ENCODE measurements at places on chromosomes 11 and 22. TPM values are rescaled to one million over a fixed set of nuclear protein-coding genes. Genes with fewer than 3 reads are reported as not detected.

GRCh38 chr11:109249597-109249996, 172.4 kb upstream of the C11orf87 start:
- no peak overlapping the region for H3K27ac ChIP-seq
- H3K4me1 ChIP-seq = no peaks in the 10 kb centered on the region
- H3K36me3 ChIP-seq = no peaks in the 10 kb centered on the region
- no peak for DNase-seq

DNA sequence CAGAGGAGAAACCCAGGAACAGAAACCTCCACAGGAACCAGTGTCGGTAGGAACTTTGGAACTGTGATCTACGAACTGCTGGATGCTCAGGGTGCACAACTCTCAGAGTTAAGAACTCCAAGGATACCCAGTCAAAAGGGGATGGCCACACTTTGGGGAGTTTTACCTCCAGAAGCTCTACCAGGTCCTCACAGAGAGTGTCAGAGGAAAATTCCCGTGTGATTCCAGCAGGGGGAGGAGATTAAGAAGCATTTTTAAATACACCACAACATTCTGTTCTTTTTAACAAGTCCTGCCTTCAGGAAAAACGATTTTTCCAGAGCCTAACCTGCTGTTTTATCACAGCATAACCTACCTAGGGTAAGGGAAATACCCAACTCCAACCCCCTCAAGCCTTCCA, 104.0 kb downstream of the SOX6 start:
- H3K27ac ChIP-seq = no peak overlapping the region
- no peaks in the 10 kb centered on the region for H3K27me3 ChIP-seq
- DNase-seq = no peak

DNA sequence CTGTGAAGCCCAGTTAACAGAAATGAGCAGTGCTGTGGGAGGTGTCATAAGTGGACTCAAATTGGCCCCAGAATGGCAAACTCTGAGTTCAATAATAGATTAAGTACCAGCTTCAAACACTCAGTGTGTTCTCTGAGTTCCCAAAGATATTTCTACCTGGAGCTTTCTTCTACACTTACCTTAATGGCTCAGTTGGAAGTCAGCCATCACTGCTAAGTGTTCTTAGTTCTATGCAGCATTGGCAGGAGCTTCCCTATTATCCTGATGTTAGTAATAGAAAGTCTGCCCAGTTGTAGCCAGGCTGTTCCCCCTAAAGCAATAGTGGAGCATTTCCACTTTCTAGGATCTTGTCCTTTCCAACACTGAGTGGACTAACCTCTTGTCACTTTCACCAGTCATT, 9.7 kb upstream of the PIK3IP1 start:
- H3K4me3 ChIP-seq = no peak overlapping the region
- H3K4me1 ChIP-seq = no peaks in the 10 kb centered on the region
- no peaks in the 10 kb centered on the region for H3K36me3 ChIP-seq
- H3K27ac ChIP-seq = no peak overlapping the region
- DNase-seq = no peak

GRCh38 chr11:128343135-128343514, 244.2 kb downstream of the ETS1 start:
- no peak for DNase-seq
- no peak overlapping the region for H3K27ac ChIP-seq
- H3K27me3 ChIP-seq = no peaks in the 10 kb centered on the region
- H3K4me3 ChIP-seq = no peak overlapping the region
- no peaks in the 10 kb centered on the region for H3K4me1 ChIP-seq
- H3K36me3 ChIP-seq = no peaks in the 10 kb centered on the region

- peaks cover 64% of the 10 kb centered on the region for H3K4me1 ChIP-seq
- no peaks in the 10 kb centered on the region for H3K27me3 ChIP-seq
- DNase-seq = no peak
- H3K36me3 ChIP-seq = peaks cover 2% of the 10 kb centered on the region
- peak overlapping the region; percentile 45 for H3K27ac ChIP-seq
These were observed 2.8 kb downstream of the CORO1B start for GRCh38 chr11:67440229-67441097.

DNA sequence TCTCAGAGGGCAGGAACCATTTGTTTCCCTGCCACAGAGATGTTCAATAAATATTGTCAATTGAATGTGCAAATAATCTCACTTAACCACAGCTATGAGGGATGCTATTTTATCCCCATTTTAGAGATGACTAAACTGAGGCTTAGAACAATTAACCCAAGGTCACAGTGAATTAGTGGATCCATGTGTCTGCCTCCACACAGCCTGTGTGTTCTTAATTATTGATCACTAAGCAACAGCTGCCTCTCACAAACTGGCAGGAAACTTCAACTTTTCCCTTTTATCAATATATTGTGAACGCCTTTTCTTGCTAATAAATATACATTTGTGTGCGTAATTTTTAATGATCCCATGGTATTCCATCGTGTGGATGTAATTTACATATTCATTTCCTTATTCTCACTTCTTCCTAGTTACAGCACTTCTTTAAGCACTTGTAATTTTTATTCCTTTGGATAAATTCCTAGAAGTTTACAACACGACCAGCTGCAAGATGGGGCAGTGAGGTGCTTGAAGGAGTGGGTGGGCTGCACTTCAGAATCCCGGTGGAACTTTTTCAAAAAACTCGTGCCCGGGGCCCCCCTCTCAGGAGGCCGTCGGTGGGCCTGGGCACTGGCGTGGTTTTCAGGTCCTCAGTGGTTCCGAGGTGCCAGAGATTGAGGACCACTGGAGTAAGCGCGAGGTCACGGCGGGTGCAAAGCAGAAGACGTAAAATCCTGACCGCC, 915 bp upstream of the SREBF2 start:
- peaks cover 17% of the 10 kb centered on the region for H3K4me1 ChIP-seq
- no peaks in the 10 kb centered on the region for H3K27me3 ChIP-seq
- H3K4me3 ChIP-seq = peak overlapping the region; percentile 51
- peaks cover 4% of the 10 kb centered on the region for H3K36me3 ChIP-seq
- no peak for DNase-seq

DNA sequence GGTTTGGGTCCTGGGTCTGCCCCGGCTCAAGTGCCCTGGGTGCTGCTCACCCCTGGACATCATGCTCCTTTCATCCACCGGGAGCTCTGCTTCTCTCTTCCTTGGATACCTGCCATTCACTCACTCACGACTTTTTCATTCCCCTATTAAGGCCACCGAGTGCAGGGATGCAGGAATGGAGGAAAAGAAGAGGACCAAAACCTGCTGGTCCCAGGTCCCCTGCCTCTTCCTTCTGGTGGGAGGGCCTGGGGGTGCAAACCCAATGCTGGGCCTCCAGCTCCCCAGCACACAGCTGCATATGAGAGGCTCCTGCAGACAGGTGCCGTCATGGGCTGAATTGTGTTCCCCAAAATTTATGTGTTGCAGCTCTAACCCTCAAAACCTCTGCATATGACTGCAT, 36.8 kb upstream of the MYEOV start:
- H3K36me3 ChIP-seq = no peaks in the 10 kb centered on the region
- no peak for DNase-seq
- no peak overlapping the region for H3K4me3 ChIP-seq

GRCh38 chr11:101487775-101488174, 96.0 kb downstream of the TRPC6 start:
- no peaks in the 10 kb centered on the region for H3K4me1 ChIP-seq
- no peak overlapping the region for H3K4me3 ChIP-seq
- H3K36me3 ChIP-seq = no peaks in the 10 kb centered on the region
- DNase-seq = no peak

The MS4A3 gene
- total RNA-seq = 0.13 TPM

The KCNK7 gene
- total RNA-seq = 0.69 TPM

The TMEM45B gene
- 2.6 TPM for total RNA-seq

The ACRV1 gene
- total RNA-seq = 0.26 TPM

Measured in Panc1 (cell line).